Spinal cord (tissue), 10 donors: ENCODE measurements at places on chromosomes 4 and X. TPM values are rescaled to one million over a fixed set of nuclear protein-coding genes. Genes with fewer than 3 reads are reported as not detected.

The FHIP1A gene
- polyA plus RNA-seq = 0.29 TPM

The FABP2 gene
- polyA plus RNA-seq = not detected

The PPP2R2C gene
- 114 TPM for polyA plus RNA-seq

The ARAF gene
- polyA plus RNA-seq = 45.2 TPM

The MAGEA2B gene
- not detected for polyA plus RNA-seq

The ATP6AP2 gene
- 194 TPM for polyA plus RNA-seq

The TLR10 gene
- 2.7 TPM for polyA plus RNA-seq

The SLC6A14 gene
- not detected for polyA plus RNA-seq

The AIFM1 gene
- polyA plus RNA-seq = 33.7 TPM

The RIPPLY1 gene
- not detected for polyA plus RNA-seq

The CPE gene
- polyA plus RNA-seq = 629 TPM

The NAAA gene
- polyA plus RNA-seq = 11.9 TPM

The SLC49A3 gene
- 1.6 TPM for polyA plus RNA-seq

The PRR32 gene
- 0.44 TPM for polyA plus RNA-seq
